CD4-positive, alpha-beta T cell treated with Interleukin-12 subunit alpha and Interleukin-12 subunit beta, for 1 hour (primary cell): ENCODE measurements at places on chromosomes 2 and 18.
A peak's percentile ranks its signal among the peaks of the same experiment; 100 is the strongest.

DNA sequence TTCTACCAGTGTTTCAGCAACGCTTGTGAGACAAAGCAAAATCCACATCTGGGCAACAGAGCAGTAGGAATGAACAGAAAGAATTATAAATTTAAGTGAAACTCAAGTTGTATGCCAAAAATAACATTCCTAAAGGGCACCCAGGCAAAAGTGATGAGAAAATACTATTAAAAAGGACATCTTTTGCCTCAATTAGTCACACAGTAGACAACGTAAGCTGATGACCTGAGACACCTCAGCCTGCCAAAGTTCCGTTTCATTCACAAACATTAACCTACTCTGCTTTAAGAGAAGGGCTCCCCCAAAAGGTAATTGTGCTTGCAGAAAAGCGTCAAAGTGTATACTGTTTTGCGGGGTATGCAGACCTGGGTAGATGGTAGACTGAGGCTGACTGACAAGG, 7.2 kb downstream of the HDLBP start:
- DNase-seq: no peak

GRCh38 chr2:152339556-152340286, 4.7 kb downstream of the FMNL2 start:
- DNase-seq: no peak

- no peak for DNase-seq
These were observed 41.1 kb downstream of the FEZ2 start for GRCh38 chr2:36556842-36557241.

DNA sequence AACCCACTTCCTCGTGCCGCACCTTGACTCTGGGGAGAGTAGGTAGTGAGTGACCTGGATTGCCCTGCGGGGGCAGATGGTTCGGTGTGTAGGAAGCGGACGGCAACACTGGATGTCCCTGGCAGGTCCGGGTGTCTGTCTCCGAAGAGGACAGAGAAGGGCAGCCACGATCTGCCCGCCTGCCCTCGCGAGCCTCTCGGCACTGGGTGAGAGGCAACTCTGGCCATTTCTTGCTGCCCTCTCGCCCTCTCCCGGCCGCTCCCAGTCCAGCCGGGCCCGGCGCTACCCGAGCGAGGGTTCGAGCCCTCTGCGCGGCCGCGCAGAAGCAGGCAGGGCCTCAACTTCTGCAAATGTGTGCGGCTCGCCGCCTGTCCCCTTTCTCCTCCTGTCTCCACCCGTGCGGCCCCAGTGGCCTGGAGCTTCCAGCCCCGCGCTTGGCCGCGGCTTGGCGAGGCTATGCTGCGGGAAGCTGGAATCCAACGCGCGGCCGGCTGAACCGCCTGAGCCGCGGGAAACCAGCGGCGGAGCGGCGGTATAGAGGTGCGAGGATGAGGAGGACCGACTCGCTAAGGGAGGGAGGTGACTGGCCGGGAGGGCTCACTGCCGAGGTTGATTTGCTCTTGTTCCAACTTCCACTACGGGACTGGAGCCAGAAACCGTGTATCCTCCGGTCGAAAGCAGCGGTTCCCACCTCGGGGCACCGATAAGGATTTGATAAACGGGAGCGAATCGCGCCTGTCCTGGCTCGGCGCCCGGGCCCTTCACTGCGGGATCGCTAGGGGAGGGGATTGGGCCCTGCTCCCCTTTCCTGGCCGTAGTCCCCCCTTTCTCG, 1.5 kb downstream of the EPAS1 start:
- DNase-seq: peak; percentile 33

DNA sequence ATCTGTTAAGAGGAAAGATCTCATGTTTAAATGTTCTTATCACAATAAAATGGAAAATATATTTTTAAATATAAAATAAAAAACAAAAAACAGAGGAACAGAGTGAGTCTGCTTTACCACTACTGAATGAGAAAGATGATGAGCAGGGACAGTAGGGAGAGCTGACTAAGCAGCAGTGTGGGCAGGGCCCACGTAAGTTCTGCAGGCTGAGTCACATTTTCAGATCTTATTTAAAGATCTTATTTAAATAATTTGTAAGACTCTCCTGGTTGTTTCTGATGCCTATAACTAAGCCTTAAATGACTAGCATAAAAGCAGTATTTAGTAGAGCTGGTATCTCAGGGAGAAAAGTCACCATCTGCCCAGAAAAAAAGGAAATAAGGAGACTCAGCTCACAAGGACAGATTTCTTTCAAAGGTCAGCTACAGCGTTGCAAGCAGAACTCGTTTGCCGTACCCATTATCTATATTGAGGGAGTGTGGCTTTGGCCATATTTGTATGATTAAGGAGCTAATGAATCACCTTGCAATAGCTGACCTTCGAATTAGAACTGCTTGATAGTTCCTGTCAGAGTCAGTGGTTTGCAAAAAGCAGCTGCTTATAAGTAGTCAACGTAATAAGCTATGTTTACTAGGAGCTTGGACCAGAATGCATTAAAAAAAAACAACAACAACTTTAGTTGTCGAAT, 322.1 kb upstream of the CHAC2 start:
- no peak for DNase-seq
